Stimulated activated CD8-positive, alpha-beta memory T cell treated with anti-CD3 and anti-CD28 coated beads, Interleukin-2, amount 100 ng/mL, for 48 hours (primary cell): ENCODE measurements at places on chromosomes 12 and 14.

DNA sequence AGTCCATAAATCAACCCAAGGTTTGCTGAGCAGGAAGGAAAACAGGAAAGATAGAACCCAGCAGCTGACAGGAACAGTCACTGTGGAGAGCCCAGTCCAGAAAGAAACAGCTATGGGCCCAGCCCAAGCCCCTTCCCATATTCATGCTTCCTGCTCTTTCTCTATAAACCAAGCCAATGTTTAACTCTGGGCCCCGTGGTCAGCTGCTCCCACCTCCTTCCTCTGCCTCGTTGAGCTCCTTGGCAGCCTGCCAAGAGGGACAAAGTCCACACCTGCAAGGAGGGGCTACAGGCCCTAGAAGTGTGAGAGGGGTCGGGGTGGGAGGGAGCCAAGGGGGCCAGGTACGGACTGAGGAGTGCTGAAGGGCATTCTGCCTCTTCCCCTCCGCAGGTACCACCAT lies 10.0 kb downstream of the SLC6A13 start:
- DNase-seq = no peak

GRCh38 chr14:47103771-47104170 lies 452.2 kb upstream of the RPL10L start:
- no peak for DNase-seq

GRCh38 chr12:25715102-25715501 lies 162.0 kb upstream of the LMNTD1 start:
- DNase-seq = no peak

GRCh38 chr12:43285159-43285598 lies 266.8 kb downstream of the ADAMTS20 start:
- DNase-seq = no peak

- no peak for DNase-seq
These were observed 49.4 kb downstream of the VWF start for GRCh38 chr12:6074979-6075585.

DNA sequence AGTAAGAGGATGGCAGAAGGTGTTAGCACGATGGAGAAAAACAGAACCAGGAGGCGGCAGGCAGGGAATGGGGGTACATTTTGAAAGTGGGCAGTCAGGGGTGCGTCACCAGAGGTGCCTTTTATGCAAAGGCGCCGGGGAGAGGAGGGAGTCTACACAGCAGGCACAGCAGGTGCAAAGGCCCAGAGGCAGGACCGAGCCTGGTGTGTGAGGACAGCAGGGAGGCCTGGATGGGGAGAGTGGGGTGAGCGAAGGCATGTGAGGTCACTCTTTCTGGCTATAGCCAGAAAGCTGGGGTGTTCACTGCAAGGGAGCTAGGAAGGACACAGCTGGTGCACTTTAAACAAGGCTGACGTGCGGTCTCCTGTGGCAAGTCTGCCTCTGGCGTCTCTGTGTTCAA lies 65.0 kb downstream of the NCOR2 start:
- no peak for DNase-seq

- no peak for DNase-seq
These were observed 112.4 kb downstream of the BCL11B start for GRCh38 chr14:99159341-99160340.

DNA sequence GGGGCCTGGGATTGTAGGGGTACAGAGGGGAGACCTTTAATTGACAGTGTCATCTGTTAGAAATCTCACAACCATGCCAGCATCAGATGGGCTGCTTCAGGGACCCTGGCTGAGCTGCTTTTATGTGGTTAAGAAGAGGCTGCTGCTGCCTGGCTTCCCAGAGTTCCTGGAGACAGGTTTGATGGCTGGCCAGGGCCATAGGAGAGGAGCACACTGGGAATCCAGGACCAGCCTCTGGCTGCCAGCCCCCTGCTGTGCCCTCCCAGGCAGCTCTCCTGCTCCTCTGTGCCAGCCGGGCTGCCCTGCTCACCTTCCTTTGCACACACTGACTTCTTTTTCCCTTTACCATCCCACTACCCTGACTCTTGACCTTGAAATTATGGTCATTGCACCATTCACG lies 507 bp upstream of the KRT73 start:
- DNase-seq = no peak

GRCh38 chr14:76887191-76887590 lies 61.0 kb downstream of the LRRC74A start:
- DNase-seq = no peak

GRCh38 chr12:62640910-62641448 lies 174.4 kb downstream of the MON2 start:
- DNase-seq = no peak

GRCh38 chr14:73026243-73026844 lies 562 bp downstream of the ZFYVE1 start:
- no peak for DNase-seq
